ENCODE measurements at places on chromosomes 2 and 18. TPM values are rescaled to one million over a fixed set of nuclear protein-coding genes. Genes with fewer than 3 reads are reported as not detected.

DNA sequence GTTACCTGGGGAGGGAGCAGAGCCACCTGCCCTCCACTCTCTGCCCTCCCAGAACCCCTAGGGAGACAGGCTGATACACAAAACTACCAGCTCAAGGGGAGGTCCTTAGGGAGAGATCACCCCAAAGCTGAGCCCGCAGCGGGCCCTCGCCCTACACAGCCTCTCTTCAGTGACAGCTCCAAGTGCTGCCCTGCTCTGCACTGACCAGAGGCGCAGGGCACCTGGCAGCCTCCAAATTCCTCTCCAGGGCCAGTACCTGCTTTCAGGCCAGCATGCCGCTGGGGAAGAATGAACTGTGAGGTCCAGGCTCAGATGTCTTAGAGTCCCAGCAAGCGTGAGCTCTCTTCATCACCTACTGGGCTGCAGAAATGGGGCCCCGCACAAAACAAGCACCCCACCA is 11.3 kb upstream of the SH3BP4 start:
- no peak for DNase-seq

DNA sequence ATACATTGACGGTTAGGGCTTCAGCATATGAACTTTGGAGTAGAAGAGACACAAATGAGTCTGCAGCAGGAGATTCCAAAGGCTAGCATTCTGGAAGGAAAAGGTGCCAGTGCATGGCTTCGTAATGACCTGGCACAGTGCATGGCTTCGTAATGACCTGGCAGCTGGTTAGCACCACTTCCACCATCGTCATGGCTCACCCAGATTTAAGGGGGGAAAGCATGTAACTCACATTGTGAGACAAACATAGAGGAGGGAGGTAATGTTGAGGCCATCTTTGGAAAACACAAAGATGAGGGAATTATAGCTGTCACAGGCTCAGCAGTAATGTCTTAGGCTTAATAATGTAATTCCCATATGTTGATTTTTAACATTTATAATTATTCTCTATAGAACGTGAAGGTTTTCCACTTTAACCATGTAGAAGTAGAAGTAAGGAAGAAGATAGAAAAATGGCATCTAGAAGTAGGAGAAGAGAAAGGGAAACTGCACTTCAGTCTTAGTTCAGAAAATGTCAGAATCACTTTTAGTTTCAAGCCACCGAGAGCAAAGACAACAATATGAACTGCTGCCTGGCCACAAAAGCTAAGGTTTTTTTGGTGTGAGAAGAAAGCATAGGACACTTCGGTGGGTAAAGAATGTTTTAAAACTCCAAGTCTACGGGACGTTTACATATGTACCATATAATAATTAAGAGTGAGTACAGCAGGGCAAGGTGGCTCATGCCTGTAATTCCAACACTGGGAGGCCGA is 6.8 kb upstream of the STK25 start:
- no peak for DNase-seq

- no peak for DNase-seq
Measured at GRCh38 chr18:46315161-46315560, 211.0 kb downstream of the HAUS1 start.

DNA sequence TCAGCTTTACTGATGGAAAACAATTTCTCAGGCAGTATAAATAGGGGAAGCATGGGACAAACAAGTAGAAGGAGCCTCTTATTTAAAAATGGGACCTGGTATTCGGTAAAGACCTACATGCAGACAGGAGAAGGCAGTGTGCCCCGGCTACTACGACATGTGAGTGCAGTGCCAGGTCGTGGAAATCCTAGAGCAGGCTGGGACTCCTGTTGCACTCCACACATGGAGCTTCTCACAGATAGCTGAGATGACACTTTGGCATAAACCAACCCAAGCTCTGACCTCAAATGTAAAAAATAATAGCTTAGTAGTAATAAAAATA is 885 bp upstream of the DSEL start:
- DNase-seq = no peak

Gene ATG9A
- 42.0 TPM for total RNA-seq

Data from neural crest cell (in vitro differentiated cells).